ENCODE measurements at places on chromosomes 12 and 14.

GRCh38 chr14:101761881-101762529 lies 496 bp downstream of the PPP2R5C start:
- no peak for DNase-seq

GRCh38 chr14:52950898-52951680 lies at the start of gene FERMT2:
TSS of gene FERMT2 (minus strand) at chr14:52951050. CDS start at chr14:52950568, 482 bp downstream.
- no peak for DNase-seq

GRCh38 chr12:5623411-5623810 lies 191.5 kb downstream of the NTF3 start:
- no peak for DNase-seq

DNA sequence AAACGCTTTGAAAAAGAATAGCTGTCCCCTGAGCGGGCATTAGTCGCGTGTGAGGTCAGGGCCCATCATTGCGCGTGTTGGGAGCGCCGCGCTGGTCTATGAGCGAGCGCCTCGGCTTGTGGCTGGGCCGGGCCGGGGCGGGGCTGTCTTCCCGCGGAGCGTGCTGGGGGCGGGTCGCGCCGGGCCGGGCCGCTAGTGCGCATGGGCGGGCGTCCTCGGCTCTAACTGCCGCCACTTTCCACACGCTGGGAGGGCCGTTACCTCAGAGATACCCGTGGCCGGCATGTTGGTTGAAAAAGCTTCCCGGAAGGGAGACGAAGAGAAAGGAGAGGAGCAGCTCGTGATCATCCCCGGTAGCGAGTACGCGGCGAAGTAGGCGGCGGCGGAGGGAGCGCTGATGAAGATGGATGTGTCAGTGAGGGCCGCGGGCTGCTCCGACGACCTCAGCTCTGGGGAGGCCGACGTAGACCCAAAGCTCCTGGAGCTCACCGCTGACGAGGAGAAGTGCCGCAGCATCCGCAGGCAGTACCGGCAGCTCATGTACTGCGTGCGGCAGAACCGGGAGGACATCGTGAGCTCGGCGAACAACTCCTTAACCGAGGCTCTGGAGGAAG lies at the start of gene EID3:
Gene EID3 (plus strand): TSS at position 202 of the 614 bp plus-strand sequence. CDS start 196 bp downstream, at position 398.
- DNase-seq: no peak

GRCh38 chr12:29743801-29744200 lies 39.9 kb downstream of the TMTC1 start:
- DNase-seq: no peak

DNA sequence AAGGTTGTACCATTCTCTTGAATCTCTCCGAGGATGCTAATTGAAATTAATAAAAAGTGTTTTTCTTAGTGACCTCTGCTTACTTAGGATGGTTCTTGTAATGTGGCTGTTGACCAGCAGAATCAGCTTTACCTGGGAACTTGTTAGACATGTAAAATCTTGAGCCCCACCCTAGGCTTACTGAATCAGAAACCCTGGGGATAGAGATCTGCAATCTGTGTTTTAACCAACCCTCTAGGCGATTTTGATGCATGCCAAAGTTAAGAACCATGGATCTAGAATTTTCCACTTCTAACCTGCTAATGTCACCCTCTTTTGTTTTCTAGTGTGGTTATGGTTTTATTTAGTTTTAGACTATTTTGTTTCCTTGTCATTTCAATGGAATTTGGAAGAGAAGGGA lies 6.5 kb downstream of the NUBPL start:
- DNase-seq: no peak

DNA sequence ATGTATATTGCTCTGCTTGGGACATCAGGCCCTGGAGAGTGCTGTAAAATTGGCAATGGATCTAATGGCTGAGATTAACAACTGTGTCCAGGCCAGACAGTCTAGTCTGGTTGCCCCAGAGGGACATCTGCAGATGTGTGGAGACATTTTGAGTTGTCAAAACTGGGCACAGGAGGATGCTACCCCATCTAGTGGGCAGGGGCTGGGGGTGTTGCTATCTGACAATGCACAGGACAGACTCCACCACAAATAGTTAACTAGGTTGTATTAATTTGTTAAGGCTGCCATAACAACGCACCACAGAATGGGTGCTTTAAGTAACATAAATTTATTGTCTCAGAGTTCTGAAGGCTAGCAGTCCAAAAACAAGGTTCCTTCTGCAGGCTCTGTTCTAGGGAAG lies 302.5 kb upstream of the AMIGO2 start:
- no peak for DNase-seq

DNA sequence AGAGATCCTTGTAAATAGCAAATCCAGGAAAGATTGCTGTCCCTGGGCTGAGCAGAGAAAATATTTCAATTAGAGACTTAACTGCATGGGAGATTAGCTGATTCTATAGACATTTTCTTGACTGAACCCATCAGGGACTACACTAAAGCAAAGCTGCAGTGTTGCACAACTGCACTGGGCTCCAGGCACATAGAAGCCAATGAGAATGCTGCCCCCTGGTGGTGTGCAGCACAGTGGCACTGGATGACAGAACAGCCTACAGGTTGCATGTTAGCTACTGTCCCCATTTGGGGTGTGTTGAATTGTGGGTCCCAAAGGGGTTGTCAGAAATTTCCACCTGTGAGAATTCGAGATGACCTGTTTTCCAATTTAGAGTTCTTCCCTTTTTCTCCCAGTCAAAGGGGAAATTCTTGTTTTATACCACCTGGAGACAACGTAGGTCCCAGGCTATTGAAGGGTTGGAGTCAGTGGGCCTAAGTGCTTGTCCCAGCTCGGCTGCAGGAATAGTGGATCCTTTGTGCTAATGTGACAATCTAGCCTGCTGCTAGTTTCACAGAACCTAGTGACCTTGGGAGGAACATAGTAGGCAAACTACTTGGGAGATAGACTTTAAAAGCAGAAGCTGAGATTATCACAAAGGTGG lies 114.7 kb downstream of the SLC8A3 start:
- DNase-seq: peak; percentile 37

GRCh38 chr12:40202095-40203059 lies 22.4 kb upstream of the LRRK2 start:
- peak; percentile 13 for DNase-seq

DNA sequence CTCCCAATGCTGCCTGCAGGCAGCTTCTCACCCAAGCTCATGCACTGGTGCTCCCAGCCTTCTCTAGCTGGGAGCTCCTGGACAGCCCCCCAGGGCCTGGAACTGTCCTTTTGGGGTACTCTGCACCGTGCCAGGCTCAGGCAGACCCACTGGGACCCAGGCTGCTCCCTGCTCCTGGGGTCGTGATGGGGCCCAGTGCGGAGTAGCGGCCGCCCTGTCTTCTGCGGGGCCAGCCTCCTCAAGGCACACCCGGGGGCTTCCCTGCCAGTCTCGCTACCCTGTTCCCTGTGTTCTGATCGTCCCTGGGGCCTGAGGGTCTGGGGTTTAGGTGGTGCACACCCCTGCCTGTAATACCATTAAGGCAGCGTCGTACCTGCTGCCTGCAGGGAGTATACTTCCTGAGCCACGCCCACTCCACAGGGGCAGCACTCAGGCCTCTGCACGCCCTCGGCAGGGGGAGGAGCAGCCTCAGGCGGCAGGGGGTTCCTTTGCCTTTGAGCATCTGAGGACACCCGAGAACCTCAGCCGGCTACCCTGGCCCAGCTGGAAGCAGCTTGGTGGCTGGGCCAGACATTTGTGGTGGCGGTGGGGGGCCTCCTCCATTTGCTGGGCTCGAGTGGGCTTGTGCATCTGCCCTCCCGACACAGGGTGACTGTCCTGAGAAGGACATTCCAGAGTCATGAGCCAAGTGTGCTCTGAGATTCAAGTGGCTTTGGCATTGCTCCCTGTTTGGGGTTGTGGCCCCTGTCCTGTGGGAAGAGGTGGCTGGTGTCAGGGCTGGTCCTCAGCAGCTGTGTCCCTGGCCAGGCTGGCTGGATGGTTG lies 9.2 kb upstream of the CRIP2 start:
- DNase-seq: no peak

DNA sequence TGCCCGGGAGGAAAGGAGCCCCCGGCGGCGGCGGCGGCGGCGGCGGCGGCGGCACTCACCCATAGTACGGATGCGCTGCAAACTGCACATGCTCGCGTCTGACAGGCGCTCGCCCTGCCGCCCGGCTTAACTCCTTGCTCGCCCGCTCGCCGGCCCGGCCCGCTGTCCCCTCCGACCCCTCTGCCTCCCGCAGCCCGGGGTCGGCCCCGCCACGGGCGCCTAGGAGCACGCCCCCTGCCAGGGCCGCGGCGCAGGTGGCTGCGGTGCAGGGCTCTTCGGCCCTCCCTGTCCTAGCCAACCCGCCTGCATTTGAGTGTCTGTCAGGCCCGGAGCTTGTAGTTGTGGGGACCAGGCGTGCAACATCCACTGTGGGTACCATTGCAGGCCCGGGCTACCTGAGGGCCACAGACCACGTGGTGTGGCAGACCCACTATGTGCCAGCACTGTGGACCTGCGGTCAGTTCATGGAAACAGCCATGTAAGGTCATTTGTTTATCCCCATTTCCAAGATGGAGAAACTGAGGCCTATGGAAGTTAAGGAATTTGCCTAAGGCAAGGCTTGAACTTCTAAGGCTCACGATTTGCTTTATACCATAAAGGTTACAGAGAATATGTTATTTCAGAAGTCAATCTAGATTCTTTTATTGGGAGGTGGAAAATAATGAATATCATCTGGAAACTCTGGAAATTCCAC lies 17.6 kb upstream of the PLEKHH1 start:
- no peak for DNase-seq

DNA sequence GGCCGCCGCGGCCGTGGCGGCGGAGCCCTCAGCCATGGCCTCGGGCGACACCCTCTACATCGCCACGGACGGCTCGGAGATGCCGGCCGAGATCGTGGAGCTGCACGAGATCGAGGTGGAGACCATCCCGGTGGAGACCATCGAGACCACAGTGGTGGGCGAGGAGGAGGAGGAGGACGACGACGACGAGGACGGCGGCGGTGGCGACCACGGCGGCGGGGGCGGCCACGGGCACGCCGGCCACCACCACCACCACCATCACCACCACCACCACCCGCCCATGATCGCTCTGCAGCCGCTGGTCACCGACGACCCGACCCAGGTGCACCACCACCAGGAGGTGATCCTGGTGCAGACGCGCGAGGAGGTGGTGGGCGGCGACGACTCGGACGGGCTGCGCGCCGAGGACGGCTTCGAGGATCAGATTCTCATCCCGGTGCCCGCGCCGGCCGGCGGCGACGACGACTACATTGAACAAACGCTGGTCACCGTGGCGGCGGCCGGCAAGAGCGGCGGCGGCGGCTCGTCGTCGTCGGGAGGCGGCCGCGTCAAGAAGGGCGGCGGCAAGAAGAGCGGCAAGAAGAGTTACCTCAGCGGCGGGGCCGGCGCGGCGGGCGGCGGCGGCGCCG lies 381 bp downstream of the YY1 start:
- DNase-seq: no peak

- DNase-seq: peak; percentile 5
Observed at GRCh38 chr12:101021911-101022388, 188.1 kb downstream of the SLC5A8 start.

DNA sequence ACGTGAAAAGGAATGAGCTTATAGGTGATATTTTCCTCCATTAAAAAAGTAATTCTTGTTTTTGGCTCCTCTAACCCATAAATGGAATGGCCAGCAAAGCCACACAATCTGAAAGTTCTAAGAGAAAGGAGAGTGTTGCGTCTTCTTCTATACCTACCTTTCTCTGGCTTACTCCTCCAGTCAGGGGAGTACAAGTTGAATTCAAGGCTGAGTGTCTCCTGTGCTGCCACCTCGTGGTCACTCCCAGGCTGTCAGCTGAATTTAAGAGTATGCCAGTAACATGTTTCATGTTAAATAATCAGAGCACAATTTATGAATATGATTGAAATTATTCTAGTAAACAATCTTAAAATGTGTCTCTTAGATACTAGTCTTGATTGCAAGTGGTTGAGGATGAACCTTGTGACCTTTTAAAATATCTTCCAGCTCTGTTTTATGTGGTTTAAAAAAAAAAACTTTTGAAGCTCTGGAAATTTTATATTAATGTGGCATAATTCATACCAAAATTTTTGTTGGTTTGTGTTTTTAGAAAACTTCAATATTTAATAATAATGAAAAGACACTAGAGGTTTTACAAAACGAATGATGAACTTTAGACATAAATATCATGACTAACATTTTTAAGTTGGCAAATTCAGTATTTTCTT lies 31.7 kb downstream of the PTHLH start:
- DNase-seq: peak; percentile 65

- no peak for DNase-seq
Observed at GRCh38 chr14:27389402-27389801, 791.6 kb upstream of the NOVA1 start.

GRCh38 chr14:90508536-90509254 lies 111.9 kb downstream of the CALM1 start:
- DNase-seq: no peak

GRCh38 chr12:78865516-78865915 lies 942 bp downstream of the SYT1 start:
- DNase-seq: no peak

GRCh38 chr14:63508033-63508432 lies 35.1 kb downstream of the PPP2R5E start:
- no peak for DNase-seq

GRCh38 chr12:80607361-80608135 lies 99.9 kb upstream of the MYF6 start:
- no peak for DNase-seq

DNA sequence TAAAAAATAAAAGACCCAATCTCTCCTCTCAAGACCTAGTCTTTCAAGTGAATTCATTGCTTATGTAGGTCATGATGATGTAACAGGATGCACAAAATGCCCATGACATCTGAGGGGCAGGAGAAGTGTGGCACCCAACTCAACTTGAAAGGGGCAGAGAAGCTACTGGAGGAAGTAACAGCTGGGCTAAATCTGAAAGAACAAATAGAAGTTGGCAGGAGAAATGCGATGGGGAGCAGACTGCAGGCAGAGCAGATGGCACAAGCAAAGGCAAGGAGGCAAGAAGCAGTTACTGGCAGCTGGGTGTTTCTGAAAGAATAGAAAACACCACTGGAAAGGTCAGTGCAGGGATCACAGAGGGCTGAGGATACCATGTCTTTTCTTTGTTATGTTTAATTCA lies 14.6 kb downstream of the SLC38A4 start:
- no peak for DNase-seq

DNA sequence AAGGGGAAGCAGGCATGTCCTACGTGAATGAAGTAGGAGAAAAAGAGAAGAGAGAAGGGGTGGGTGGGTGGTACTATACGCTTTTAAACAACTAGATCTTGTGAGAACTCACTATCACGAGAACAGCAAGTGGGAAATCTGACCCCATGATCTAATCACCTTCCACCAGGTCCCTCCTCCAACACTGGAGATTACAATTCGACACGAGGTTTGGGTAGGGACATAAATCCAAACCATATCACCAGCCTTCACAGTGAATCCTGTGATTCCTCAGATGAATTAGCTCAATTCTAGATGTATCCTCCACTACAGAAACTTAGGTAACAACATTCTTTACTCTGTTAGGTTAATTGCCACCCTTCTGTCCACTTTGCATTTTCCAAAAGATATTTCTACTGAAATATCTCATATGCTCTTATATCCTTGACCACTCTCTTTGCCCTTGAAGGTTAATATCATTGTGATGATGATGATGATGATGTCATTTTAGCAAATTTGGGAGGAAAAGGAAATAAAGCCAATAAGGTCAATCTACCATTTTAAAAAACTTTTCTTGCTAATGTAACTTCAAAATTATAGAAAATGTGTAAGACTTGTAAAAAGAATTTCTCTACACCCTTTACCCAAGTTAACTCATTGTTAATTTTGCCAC lies 23.2 kb upstream of the CCNT1 start:
- no peak for DNase-seq
